Chondrocyte (in vitro differentiated cells): ENCODE measurements at places on chromosomes 2 and 18. TPM values are rescaled to one million over a fixed set of nuclear protein-coding genes. Genes with fewer than 3 reads are reported as not detected.

KRTCAP3 gene
- 1.1 to 3.6 TPM (median 1.4 TPM) in 3 replicates for total RNA-seq

ST8SIA5 gene
- total RNA-seq = 0.25 to 1.1 TPM (median 0.36 TPM) in 3 replicates

DNA sequence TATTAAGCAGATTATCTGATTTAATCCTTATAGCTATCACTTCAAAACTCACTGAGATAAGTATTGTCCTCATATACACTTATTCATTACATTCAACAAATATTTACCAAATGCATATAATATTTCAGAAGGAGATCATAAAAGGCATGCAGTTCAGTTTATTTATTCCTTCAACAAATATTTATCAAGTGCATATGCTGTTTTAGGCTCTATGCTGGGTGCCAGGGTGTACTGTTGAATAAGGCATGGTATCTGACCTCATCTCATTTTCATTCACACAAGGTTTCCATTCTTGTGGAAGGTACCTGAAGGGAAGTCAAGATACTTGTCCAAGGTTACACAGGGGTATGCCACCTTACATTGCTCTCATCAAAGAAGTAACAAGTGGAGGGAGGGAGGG is 213.0 kb downstream of the INSIG2 start:
- DNase-seq = no peak

- no peak for DNase-seq
Observed at GRCh38 chr18:25109484-25109883, 242.5 kb downstream of the ZNF521 start.

RNF181 gene
- 76.3 to 93.9 TPM (median 89.4 TPM) in 3 replicates for total RNA-seq

GRCh38 chr2:30781961-30782533 is 25.2 kb downstream of the CAPN13 start:
- DNase-seq = no peak

GRCh38 chr2:225025917-225026571 is 16.2 kb downstream of the DOCK10 start:
- DNase-seq = no peak

DNA sequence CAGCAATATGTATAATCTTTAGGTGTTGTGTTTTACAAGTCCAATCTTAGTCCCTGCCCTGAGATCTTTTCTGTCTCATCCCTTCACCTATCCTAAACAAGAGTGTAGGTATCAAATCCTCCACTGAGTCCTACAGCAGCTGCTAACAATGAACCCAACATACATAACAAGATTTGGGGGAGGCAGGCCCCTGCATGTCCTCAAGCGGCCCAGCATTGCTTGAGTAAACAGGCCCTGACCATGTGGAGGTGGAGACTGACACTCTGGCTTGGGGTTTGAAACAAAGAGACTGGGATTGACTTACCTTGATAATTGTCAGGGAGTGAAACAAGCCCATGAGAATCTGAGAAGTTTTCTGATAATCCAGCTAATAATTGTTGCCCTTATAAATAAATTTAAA is 213.4 kb downstream of the STK39 start:
- DNase-seq = no peak

DNA sequence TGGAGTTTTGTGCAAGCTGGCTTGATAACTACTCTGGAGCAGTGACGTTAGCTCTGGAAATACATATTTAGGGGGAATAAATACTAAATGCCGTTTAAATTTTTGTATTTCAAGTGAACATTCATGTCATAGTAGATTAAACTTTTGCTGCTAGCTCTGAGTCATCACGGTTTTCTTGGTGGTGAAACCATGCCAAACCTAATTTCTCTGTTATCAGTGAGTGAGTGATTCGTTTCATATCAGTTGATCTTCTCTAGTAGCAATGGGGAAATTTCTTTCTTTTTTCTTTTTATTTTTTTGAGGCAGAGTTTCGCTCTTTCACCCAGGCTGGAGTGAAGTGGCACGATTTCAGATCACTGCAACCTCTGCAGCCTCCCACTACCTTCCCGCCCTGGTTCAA is 211.1 kb downstream of the PTPRM start:
- no peak for DNase-seq

TXNDC2 gene
- 0.17 to 0.41 TPM (median 0.28 TPM) in 3 replicates for total RNA-seq

FAM161A gene
- total RNA-seq = 2.9 to 3.6 TPM (median 3.5 TPM) in 3 replicates

DNA sequence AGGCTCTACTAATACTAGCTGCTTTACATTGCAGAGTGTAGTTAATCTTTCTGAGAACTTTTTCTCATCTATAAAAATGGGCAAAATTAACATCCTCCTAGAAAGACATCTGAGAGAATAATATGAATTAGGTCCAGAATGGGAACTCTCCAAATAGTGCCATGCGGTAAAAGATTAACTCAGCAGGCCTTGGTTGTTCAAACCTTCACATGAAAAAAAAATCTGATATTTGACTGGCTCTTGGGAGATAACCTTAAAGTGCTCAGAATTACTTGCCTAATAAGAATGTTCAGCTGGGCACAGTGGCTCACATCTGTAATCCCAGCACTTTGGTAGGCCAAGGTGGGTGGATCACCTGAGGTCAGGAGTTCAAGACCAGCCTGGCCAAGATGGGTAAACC is 5.5 kb upstream of the CXXC1 start:
- no peak for DNase-seq

SANBR gene
- 11.8 to 16.9 TPM (median 12.1 TPM) in 3 replicates for total RNA-seq

DNA sequence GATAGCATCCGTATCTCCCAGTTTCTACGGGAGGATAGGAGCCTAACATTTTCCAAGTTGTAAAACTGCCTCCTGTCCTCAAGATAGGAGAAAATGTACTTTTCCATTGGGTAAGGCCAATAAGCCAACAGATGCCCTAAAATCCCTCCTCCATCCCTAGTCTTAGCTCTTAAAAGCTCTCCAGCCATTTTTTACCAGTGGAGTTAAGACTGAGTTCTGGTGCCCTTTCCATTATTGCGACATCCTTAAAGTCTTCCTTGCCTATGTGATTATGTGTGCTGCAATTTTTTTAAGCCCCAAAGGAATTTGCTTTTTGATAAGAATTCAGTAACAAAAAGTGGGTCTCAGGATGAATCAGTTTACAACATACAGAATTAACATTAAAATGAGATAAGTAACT is 33.0 kb downstream of the LINC00305 start:
- no peak for DNase-seq

DNA sequence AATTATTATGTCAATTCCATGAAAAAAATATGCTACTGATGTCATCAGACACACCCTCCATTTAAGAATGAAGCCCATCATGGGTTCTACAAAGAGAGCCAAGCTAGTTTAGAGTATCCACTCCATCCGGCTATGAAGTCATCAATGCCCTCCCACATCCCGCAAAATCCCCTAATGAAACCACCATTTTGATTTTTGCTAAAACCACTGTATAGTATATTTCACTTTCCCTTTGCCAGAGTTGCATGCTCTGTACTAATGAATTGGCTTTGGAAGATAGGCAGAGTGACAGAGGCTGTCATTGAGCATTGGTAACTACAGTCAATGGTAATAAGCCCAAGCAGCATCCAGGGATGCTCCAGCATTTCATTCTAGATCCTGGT is 118.6 kb downstream of the ANKRD44 start:
- no peak for DNase-seq

GRCh38 chr2:146634230-146635097 is 1210.4 kb upstream of the ACVR2A start:
- no peak for DNase-seq

DNA sequence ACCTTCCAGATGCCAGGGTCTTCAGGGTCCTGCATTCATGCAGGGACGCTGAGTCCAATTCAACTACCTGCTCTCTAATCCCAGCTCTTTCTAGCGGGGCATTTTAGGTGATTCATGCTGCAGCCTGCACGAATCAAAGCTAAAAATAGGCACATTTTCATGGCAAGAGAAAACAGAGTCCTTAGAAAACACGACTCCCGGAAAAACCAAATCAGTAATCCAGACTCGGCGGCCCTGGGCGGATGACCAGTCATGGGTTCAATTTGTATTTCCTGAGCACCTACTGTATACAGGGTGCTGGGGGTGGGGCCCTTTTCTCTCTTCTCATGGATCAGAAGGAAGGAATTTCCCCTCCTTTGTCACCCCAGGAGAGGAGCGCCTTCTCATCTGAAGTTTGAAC is 64.4 kb downstream of the LONRF2 start:
- no peak for DNase-seq

GRCh38 chr2:23513872-23514793 is 129.2 kb downstream of the KLHL29 start:
- no peak for DNase-seq

- no peak for DNase-seq
Observed at GRCh38 chr2:200466425-200467418, 43.1 kb downstream of the KCTD18 start.

DNA sequence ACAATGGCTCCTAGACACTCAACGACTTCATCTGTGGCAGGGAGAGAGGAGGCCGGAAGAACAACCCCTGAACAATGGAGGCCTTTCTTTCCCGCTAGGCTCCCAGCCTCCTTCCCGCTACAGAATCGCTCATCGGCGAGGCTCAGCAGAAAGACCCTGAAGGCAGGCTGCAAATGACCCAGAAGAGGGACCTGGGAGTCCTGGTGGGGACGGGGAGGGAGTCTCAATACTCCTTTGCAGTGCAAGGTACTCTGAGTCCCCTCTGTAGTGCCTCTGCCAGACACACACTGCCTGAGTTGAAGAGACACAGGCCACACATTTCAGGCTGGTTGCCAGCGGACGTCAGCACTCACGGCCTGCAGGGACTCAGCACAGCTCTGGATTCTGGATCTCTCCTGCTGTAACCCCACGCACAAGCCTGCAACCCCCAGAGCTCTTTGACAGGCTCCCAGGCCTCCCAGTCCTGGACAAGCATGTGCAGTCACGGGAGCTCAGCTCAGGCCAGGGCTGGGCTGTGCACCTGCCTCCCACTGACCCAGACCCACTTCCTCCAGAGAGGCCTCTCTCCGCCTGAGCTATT is 6.1 kb downstream of the GPR17 start:
- no peak for DNase-seq

DNA sequence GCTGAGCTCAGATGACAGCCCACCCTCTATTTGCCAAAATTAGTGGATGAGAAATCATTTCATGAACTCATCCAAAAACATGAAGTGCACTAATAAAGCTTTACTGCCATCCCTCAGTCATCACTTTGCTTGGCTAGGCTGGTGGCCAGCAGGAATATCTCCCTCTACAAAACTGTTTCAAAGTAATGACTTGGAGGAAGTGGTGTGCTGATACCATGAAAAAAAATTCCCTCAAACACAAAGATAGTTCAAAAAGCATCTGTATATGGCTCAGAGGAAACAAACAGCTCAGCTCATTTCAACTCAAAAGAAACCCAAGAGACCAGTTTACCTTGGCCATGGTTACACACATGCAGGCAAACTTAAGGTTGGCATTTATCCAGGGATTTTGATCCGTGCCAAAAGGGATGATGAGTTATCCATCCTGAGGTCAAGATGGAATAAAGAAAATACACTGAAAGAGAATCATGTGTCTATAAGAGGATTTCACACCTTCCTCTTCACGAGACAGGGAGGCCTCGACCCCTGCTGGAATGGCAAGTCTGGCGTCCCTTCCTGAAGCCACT is 18.4 kb upstream of the WIPF1 start:
- no peak for DNase-seq
